Heart right ventricle (tissue), 16 donors: ENCODE measurements at places on chromosomes 12 and 14. TPM values are rescaled to one million over a fixed set of nuclear protein-coding genes. Genes with fewer than 3 reads are reported as not detected.

GRCh38 chr12:60345442-60345841 lies 749.6 kb downstream of the SLC16A7 start:
- no peak overlapping the region for H3K27ac ChIP-seq
- no peaks in the 10 kb centered on the region for H3K4me1 ChIP-seq
- H3K36me3 ChIP-seq: no peaks in the 10 kb centered on the region
- no peaks in the 10 kb centered on the region for H3K27me3 ChIP-seq
- H3K4me3 ChIP-seq: no peak overlapping the region

DNA sequence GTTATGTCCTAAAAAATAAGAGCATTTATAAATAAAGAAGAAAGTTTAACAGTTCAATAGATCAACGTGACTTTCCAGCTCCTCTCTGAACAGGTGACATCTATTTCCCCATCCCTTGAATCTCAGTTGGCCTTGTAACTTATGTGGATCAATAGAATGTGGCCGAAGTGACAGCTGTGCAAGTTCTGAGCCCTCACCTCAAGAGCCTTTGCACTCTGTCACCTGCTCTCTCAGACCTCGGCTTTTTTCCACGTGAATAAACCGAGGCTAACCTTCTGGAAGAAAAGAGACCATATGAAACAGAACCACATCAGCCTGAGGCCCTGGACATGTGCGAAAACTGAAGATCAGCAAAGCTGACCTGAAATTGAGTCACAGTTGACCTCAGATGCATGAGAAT lies 253.0 kb downstream of the DAD1 start:
- H3K4me1 ChIP-seq: peaks cover 21% of the 10 kb centered on the region
- H3K27ac ChIP-seq: no peak overlapping the region
- no peak for DNase-seq
- H3K27me3 ChIP-seq: no peaks in the 10 kb centered on the region
- no peaks in the 10 kb centered on the region for H3K36me3 ChIP-seq
- no peak overlapping the region for H3K4me3 ChIP-seq

- H3K4me3 ChIP-seq: no peak overlapping the region
- DNase-seq: peak; percentile 74
- no peaks in the 10 kb centered on the region for H3K36me3 ChIP-seq
- H3K4me1 ChIP-seq: peaks cover 14% of the 10 kb centered on the region
- H3K27me3 ChIP-seq: no peaks in the 10 kb centered on the region
Measured at GRCh38 chr12:65501093-65501621, 222.7 kb downstream of the MSRB3 start.

DNA sequence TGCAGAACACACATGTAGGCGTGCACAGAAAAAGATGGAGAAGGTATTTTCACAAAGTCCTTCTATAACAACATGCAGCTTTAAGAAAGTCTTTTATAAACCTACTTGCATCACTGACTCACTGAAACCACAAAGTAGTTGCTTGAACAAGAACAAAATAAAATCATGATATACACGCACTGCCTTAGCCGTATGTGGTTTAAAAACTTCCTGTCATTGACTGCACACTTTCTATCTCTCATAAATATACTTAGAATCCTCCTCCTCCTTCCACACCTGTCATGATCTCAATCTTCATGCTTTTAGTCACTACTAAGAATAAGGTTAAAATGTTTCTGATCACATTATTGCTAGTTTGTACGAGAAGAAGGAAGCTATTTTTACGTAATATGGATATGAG lies 31.8 kb upstream of the RAD51AP1 start:
- H3K4me1 ChIP-seq: no peaks in the 10 kb centered on the region
- H3K27ac ChIP-seq: no peak overlapping the region
- H3K4me3 ChIP-seq: no peak overlapping the region
- DNase-seq: no peak
- no peaks in the 10 kb centered on the region for H3K27me3 ChIP-seq

TAOK3 gene
- polyA plus RNA-seq: 8.4 TPM

DNA sequence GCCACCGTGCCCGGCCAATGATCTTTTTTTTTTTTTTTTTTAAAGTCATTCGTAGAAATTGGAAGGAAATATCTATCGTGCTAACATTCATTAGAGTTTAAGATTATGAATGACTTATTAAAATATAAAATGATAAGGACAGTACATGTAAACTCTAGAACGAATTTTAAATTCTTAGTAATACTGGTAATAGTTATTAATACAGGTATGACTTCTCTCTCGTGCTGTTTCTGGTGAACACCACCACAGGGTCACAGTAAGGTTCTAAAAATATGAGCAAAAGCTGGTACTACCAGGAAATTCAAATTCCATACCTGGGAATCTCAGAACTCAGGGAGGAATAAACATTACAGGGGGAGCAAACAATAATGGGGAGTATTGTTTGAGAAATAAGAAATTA lies 26.2 kb downstream of the WNK1 start:
- no peak overlapping the region for H3K4me3 ChIP-seq
- H3K27me3 ChIP-seq: no peaks in the 10 kb centered on the region
- no peak overlapping the region for H3K27ac ChIP-seq
- peaks cover 82% of the 10 kb centered on the region for H3K4me1 ChIP-seq
- H3K36me3 ChIP-seq: no peaks in the 10 kb centered on the region

PTHLH gene
- 0.59 TPM for polyA plus RNA-seq

CSRP2 gene
- polyA plus RNA-seq: 46.3 TPM

DNA sequence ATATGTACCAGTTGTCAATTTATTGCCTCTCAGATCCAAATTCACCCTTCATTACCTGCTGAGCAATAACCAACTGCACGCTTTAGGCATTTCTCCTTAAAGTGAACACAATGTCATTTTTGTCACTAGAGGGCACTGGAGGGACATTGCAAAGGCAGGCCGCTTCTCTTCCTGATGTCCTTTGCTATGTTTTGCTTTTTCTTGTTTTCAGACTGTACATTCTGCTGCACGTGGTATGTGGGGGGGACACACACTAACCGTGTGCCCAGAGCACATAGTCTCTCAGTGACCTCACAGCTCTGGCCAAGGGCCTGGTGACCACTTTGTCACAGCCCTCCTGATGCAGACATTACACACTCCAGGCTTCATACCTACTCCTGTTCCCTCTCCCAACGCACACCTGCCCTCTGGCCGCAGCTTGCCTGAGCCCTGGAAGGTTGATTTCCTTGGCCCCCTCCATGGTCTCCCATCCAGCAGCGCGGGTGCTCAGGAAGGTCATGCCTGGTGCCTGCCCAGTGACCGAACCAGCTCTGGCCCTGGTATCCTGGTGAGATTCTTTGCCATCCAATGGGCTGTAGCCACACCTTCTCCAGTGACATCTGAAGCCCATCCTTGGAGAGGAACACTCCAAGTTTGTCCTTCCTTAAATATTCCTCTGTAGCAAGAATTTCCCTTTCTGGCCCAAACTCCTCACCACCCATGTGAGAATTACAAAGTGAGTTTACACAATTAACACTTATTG lies 39.9 kb downstream of the MYO1H start:
- H3K36me3 ChIP-seq: no peaks in the 10 kb centered on the region
- no peak overlapping the region for H3K27ac ChIP-seq
- no peak for DNase-seq
- H3K27me3 ChIP-seq: no peaks in the 10 kb centered on the region

GRCh38 chr12:121061831-121062230 lies 22.8 kb upstream of the OASL start:
- H3K4me3 ChIP-seq: no peak overlapping the region
- peaks cover 15% of the 10 kb centered on the region for H3K4me1 ChIP-seq
- peaks cover 3% of the 10 kb centered on the region for H3K27me3 ChIP-seq
- H3K36me3 ChIP-seq: no peaks in the 10 kb centered on the region

KLRC2 gene
- polyA plus RNA-seq: 0.06 TPM

DNA sequence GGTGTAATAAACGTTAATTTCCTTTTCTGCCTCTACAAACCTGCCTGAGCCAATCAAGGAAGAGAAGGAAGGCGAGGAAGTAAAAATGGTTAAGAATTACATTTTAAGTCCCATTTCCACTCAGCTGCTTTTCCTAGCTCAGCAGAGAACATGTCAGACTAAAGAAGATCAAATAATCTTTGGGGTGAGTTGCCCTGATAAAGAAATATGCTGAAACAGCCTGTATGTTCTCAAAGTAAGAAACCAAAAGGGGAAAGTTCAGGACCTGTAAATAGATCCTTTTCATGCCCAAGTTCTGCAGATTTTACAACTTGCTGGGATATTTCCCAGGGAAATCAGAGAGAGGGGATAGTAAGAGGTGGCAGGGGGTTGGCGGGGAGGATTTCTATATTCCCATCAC lies 55.5 kb downstream of the PHLDA1 start:
- no peak overlapping the region for H3K4me3 ChIP-seq
- H3K36me3 ChIP-seq: no peaks in the 10 kb centered on the region
- no peaks in the 10 kb centered on the region for H3K27me3 ChIP-seq
- no peak for DNase-seq
- H3K27ac ChIP-seq: peak overlapping the region; percentile 13
- H3K4me1 ChIP-seq: peaks cover 61% of the 10 kb centered on the region

CS gene
- 154 TPM for polyA plus RNA-seq

NRXN3 gene
- 1.1 TPM for polyA plus RNA-seq

GRCh38 chr12:2583091-2583497 lies 211.7 kb upstream of the FKBP4 start:
- peaks cover 16% of the 10 kb centered on the region for H3K4me1 ChIP-seq
- no peak overlapping the region for H3K27ac ChIP-seq
- no peaks in the 10 kb centered on the region for H3K27me3 ChIP-seq
- DNase-seq: peak; percentile 58
- H3K4me3 ChIP-seq: no peak overlapping the region

SOX5 gene
- 0.66 TPM for polyA plus RNA-seq
